Lung microvascular endothelial cell (primary cell): ENCODE measurements at places on chromosomes 7 and 10. TPM values are rescaled to one million over a fixed set of nuclear protein-coding genes. Genes with fewer than 3 reads are reported as not detected.

C1QL3 gene
- 0.65 TPM in 1 of 2 replicates, not detected in the other for total RNA-seq

DNA sequence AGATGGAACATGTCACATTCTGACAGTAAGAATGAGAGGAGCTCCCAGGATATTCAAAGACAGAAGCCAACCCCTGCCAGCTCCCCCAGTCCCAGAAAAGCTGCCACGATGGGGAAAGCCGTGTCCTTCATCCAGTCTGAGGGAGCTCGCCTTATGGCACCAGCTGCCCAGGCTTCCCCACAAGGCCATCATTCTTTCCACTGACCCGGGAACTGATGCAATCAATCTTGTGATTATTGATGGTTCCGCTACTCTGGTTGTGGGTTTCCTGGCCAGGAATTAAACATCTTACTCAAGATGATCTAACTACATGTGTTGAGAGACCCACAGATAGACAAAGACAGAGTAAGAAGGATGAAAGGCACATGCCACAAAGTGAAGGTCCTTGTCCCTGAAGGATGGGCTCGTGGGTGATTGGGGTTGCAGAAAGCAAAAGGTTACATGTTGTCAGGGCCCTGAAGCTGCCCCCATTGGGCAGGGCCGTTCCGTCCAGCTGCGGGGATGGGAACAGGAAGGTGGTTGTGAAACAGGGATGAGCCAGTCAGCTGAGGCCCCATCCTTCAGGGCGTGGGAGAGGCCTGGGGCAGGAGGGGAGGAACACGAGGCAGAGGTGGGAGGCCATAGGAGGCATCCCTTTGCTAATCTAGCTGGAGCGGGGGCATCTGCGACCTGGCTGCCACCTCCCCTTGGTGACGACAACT is 127.6 kb downstream of the OAT start:
- no peak for DNase-seq

DNA sequence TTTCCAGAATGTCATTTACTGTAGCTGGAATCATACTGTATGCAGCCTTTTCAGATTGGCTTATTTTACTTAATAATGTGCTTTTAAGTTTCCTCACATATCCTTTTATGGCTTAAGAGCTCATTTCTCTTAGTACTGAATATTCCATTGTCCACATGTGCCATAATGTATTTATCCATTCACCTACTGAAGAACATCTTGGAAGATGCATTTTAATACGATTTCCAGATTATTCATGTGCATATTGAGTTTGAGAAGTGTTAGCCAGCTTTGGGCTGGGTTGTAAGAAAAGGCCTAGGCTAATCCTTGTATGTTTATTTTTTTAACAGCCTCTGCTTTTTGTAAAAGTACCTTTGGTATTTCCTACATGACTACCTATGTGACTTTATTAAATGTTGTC is 109.3 kb upstream of the MDFIC start:
- no peak for DNase-seq

- peak; percentile 61 for DNase-seq
These were observed 1.2 kb upstream of the SGCE start for GRCh38 chr7:94656925-94657731.

GRCh38 chr7:18693406-18693805 is 197.9 kb downstream of the HDAC9 start:
- DNase-seq = peak; percentile 62

- no peak for DNase-seq
These were observed 223.4 kb downstream of the BMPER start for GRCh38 chr7:34128762-34129161.

- DNase-seq = no peak
These were observed 702.9 kb upstream of the GRM3 start for GRCh38 chr7:85940798-85941197.

- no peak for DNase-seq
These were observed 180.5 kb upstream of the PTER start for GRCh38 chr10:16256336-16256735.

GRCh38 chr10:80205477-80206276 is at the start of gene ANXA11:
Gene ANXA11, minus strand, starts transcription at chr10:80205537. Its CDS starts 32,676 bp downstream, at chr10:80172861.
- DNase-seq = peak; percentile 59

NUTM2E gene
- not detected in 2 replicates for total RNA-seq

DNA sequence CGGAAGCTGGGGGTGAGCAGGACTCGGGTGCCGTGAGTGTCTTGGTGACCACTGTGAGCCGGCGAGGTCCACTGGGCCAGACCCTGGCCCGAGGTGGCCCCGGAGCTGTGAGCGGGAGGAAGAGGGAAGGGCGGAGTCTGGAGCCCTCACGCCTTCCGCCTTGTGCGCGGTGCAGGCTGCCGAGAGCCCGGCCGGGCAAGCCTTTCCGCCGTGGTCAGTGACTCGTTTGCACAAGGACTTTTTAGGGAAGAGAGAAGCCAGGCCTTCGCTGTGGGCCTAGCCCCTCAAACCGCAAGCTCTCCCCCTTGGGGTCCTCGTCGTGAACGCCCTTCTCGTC is 40.9 kb upstream of the ZNF32 start:
- DNase-seq = peak; percentile 53

TACR2 gene
- total RNA-seq = 0.60 TPM in 1 of 2 replicates, not detected in the other

DNA sequence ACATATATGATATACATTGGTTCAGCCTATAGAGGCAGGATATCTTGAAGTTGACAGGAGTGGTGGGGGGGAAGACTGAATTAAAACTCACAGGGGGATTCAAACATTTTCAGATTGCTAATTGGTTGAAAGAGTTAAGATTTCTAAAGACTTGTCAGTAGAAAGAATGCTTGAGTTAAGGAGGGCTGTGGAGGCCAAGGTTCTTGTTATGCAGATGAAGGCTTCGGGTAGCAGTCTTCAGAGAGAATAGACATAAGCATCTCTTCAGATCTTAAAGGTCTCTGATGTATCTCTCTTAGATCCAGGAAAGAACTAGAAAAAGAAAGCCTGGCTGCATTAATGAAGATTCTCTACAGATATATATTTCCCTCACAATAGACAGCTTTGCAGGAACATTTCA is 209.8 kb upstream of the SEMA3D start:
- no peak for DNase-seq

DNA sequence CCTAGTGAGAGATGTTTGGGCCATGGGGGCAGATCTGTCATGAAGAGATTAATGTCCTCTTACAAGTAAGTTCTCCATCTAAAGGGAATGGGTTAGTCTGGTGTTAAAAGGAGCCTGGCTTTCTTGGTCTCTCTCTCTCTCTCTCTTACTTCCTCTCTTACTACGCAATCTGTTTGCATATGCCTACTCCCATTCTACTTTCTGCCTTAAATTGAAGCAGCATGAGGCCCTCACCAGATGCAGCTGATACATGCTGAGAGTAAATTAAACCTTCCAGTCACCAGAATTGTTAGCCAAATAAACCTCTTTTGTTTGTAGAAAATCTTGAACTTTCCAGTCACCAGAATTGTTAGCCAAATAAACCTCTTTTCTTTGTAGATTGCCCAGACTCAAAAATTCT is 884.1 kb downstream of the NRG3 start:
- no peak for DNase-seq

CELF2 gene
- 3.1 and 4.2 TPM in 2 replicates for total RNA-seq

FGFR2 gene
- not detected in 2 replicates for total RNA-seq

- DNase-seq = peak; percentile 65
These were observed 51.6 kb downstream of the SMKR1 start for GRCh38 chr7:129553899-129554461.

PBLD gene
- total RNA-seq = 3.2 and 3.5 TPM in 2 replicates

HOXA13 gene
- not detected in 2 replicates for total RNA-seq

DNA sequence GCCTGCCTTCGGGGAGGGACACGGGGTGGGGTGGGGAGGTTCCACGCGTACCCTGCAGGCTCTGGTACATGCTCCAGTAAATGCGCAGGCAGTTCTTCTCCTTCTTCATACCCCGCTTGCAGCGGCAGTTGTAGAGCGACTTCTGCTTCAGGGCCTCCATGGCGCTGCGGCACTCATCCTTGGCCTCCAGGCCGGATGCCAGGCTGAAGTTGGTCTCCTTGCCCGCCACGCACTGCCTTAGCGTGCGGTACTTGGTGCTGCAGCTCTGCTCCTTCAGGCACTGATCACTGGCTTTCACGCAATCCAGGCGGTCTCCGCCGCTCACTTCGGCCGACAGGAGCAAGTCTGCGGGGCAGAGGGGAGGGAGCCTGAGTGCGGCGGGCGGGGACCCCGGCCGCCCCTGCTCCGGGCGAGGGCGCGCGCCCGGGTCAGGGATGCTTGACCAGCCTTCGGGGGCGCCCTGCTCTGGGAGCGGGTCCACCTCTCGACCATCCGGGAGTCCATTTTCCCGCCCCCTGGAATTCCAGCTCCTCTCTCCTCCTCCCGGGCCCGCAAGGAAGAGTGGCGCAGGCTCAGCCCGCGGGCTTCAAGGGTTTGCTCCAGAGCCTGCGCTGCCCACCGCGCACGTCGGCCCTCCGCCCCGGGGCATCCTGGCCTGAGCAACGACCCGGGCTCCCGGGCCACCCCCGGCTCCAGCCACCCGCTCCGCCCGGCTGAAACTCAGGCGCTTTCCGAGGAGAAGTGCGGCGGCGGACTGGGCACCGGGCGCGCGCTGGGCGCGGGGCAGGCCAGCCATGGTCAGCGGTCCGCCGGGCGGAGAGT is 2.0 kb downstream of the GFRA1 start:
- DNase-seq = no peak

GCK gene
- 0.20 and 0.22 TPM in 2 replicates for total RNA-seq

MUC12 gene
- not detected in 2 replicates for total RNA-seq

- no peak for DNase-seq
These were observed 216.8 kb upstream of the CCDC6 start for GRCh38 chr10:60123172-60123571.

DNA sequence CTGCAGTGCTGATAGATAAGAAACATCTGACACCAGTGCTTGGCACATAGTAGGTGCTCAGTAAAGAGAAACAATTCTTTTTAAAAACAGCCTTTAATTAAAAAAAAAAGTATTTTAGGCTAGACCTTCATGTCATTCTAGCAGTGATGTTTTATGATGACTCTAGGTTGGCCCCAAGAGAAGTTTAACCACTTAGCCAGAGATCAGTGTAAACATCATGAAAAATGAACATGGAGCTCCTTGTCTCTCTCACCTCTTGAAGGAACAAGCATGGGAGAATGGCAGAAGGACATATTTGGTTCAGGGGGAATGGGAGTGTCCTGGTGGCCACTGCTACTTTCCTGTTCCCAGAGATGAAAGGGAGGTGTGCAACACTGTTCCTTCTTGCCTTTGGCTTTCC is 641.0 kb downstream of the LRMDA start:
- DNase-seq = no peak

- DNase-seq = no peak
These were observed 112.8 kb upstream of the RAB18 start for GRCh38 chr10:27391325-27391724.

GRCh38 chr10:70528741-70529362 is 50.3 kb downstream of the PALD1 start:
- peak; percentile 58 for DNase-seq

DNA sequence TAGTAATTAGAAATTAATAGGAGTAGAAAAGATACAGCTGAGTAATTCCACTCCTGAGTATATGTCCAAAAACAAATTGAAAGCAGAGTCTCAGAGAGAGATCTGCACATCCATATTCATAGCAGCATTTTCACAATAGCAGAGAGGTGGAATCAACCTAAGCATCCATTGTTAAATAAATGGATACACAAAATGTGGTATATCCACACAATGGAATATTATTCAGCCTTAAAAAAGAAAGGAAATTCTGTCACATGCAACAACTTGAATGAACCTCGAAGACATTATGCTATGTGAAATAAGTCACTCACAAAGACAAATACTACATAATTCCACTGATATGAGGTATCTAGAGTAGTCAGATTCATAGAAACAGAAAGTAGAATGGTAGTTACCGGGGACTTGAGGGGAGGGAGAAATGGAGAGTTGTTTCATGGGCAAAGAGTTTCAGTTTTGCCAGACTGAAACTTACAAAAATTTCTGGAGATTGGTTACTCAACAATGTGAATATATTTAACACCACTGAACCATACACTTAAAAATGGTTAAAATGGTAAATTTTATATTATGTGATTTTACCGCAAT is 18.4 kb downstream of the VTI1A start:
- DNase-seq = no peak

TSPAN12 gene
- 46.9 and 148 TPM in 2 replicates for total RNA-seq

DNA sequence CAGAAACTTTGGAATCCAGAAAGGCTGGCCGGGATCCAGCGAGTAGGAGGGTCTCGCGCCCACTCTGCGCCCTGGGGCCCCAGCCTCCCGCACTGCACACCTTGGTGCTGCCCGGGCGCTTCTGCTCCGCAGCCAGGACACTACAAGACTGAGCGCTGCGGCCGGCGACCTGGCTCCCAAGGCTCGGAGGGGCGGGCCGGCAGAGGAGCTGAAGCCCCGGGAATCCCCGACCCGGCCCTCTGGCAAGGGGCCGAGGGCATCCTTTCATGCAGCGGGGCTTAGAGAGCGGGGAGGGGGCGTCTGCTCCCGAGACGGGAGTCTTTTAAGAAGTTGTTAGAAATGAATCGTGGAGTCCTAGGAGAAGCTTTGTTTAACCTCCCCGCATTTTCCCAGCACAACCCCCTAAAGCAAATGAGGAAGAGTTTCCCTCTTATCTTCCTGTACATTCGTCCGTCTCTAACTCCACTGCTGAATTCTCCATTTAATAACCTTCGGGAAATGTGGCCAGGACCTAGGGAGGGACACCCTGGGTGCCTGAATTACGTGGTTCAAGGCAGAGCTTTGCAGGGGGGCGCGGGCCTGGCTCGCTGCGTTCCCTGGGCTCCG is 1.1 kb downstream of the VWC2 start:
- no peak for DNase-seq

- DNase-seq = peak; percentile 84
These were observed 14.3 kb downstream of the CHST3 start for GRCh38 chr10:71978476-71978875.

- peak; percentile 12 for DNase-seq
These were observed 112.2 kb downstream of the EXOC4 start for GRCh38 chr7:133364959-133365690.

- DNase-seq = no peak
These were observed 45.7 kb downstream of the COPG2 start for GRCh38 chr7:130622866-130623265.

ABCC2 gene
- total RNA-seq = 0.44 and 0.60 TPM in 2 replicates

GRCh38 chr7:22255834-22256233 is 101.1 kb downstream of the RAPGEF5 start:
- no peak for DNase-seq

SPDYE16 gene
- not detected in 2 replicates for total RNA-seq

ARHGEF35 gene
- under 0.01 TPM in 1 of 2 replicates, not detected in the other for total RNA-seq

DNA sequence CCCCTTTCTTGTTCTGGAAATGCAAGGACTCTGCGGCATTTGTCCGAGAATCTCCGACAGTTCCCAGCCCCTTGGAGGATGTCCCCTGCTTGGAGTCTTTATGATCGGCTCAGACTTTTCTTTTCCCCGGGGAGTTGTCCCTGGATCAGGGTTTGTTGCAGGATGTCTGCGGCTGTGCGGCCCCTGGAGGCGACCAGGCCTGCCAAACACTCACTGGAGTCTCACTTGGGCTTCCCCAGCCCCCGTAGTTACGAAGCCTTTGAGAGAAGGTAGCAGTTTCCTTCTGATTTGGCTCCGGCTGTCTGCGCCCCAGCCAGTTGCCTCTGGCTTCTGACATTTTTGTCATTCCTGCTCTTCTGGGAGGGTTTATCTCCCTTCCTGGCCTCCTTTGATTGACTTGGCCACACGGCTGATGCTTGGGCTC is 16.1 kb downstream of the COL26A1 start:
- no peak for DNase-seq

CDNF gene
- total RNA-seq = 0.40 and 0.44 TPM in 2 replicates

- DNase-seq = no peak
These were observed 68.0 kb downstream of the GBF1 start for GRCh38 chr10:102313221-102313896.

- DNase-seq = no peak
These were observed 25.9 kb downstream of the PIK3CG start for GRCh38 chr7:106890952-106891351.
